ENCODE measurements at places on chromosomes 2 and 18. TPM values are rescaled to one million over a fixed set of nuclear protein-coding genes. Genes with fewer than 3 reads are reported as not detected.

- DNase-seq = no peak
These were observed 633.1 kb downstream of the ARHGAP15 start for GRCh38 chr2:143762176-143762928.

IFIH1 gene
- 17.1 TPM for polyA plus RNA-seq

- no peak for DNase-seq
These were observed 61.6 kb upstream of the MSH6 start for GRCh38 chr2:47721296-47721695.

GRCh38 chr2:237540823-237541222, 25.6 kb upstream of the PRLH start:
- DNase-seq = no peak

TMEM163 gene
- polyA plus RNA-seq = 0.06 TPM

GRCh38 chr2:95298486-95299111, 1.5 kb downstream of the KCNIP3 start:
- DNase-seq = no peak

TEX44 gene
- not detected for polyA plus RNA-seq

GRCh38 chr2:80073134-80073561, 231.4 kb downstream of the LRRTM1 start:
- no peak for DNase-seq

DNA sequence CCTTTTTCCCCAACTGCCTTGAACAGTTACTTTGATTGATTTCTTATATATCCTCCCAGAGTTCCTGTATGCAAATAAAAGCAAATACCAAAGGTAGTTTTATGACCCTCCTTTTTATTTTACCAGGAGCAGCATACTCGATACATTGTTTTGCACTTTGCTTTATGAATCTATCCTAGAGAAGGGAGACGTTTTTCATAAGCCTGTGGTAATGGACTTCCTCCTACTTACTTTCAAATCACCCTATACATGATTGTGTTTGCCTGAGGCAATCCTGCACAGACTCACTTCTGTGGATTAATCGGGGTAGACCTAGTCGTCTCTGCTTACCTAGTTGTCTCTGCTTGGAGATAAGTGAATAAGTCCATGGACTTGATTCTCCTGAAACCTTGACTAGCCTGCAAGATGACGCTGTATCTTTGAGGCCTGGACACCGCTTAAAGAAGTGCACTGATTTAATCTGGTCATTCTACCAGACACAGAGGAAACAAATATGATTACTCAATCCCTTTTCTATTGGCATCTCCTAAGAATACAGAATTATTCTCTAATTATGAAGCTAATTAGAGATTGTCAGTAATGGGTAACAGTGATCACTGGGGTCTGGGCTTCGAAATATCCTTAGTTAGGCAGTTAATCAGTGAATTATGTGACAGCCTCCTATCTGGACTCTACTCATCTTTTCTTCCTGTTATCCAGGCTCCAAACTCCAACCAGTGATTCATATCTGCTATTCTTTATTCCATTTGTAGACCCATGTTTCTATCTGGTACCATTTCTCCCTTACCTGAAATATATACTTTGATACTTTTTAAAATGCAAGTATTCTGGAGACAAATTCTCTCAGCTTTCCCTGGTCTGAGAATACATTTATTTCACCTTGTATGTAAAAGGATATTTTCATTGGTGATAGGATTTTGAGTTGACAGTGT, 447.4 kb upstream of the TRIB2 start:
- no peak for DNase-seq

VPS54 gene
- 11.5 TPM for polyA plus RNA-seq

PLGLB2 gene
- polyA plus RNA-seq = not detected

Measured in CD14-positive monocyte (primary cell).